ENCODE measurements at places on chromosomes 13 and 19.
A peak's percentile ranks its signal among the peaks of the same experiment; 100 is the strongest.

- no peak for DNase-seq
These were observed 1130.4 kb upstream of the SLC10A2 start for GRCh38 chr13:104196611-104197010.

- DNase-seq: no peak
These were observed 17.8 kb upstream of the UPF3A start for GRCh38 chr13:114263578-114263977.

DNA sequence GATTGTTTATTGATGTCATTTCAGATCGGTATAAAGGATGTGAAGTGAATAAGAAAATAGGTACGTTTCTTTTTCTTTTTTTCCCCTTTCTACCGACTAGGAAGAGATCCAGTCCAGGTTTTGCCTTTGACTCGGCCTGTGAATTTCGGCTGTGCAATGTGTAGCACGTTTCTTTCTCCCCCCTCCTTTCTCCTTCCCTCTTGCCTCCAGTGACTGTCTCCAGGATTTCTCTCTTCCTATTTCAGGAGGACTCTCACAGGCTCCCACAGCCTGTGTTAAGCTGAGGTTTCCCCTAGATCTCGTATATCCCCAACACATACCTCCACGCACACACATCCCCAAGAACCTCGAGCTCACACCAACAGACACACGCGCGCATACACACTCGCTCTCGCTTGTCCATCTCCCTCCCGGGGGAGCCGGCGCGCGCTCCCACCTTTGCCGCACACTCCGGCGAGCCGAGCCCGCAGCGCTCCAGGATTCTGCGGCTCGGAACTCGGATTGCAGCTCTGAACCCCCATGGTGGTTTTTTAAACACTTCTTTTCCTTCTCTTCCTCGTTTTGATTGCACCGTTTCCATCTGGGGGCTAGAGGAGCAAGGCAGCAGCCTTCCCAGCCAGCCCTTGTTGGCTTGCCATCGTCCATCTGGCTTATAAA lies at the start of gene GPC6:
Gene GPC6 (plus strand): TSS at position 185 of the 657 bp plus-strand sequence.
- DNase-seq: peak; percentile 91

DNA sequence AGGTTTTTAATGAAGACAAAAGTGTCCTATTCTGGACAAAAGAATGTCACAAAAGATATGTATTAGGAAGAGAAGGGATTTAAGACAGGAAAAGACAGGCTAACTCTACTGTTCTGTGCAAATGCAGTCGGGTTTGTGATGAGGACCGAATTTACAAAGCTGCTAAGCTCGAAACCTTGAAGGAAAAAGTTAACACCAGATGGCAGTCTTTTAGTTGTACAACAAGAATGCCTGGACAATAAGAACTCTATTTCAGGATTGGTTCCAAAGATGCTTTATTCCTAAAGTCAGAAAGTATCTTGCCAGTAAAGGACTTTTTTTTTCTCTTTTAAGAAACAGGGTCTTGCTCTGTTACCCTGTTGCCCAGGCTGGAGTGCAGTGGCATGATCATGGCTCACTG lies 51.1 kb downstream of the HS6ST3 start:
- DNase-seq: no peak

DNA sequence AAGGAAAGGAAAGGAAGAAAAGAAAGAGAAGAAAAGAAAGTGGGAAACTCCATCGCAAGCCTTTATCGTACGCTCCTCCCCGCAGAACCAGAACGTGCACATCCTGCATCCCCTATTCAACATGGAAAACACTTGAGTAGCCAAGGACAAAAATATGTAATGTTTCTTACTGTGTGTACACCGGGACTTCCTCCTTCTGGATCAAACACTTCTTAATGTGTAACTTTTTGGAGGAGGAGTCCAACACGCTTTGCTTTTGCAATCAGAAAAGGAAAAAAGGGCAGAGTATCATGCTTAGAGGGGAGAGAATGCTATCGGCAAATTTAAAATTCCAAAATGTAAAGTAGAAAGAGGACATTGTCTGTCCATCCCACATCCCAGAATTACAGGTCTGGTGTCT lies 7.8 kb upstream of the SHFL start:
- DNase-seq: no peak

Data from brain microvascular endothelial cell (primary cell).